ENCODE measurements at places on chromosomes 3 and 15.
A peak's percentile ranks its signal among the peaks of the same experiment; 100 is the strongest.

GRCh38 chr3:10315771-10316344 is 5.1 kb downstream of the SEC13 start:
- DNase-seq = no peak

DNA sequence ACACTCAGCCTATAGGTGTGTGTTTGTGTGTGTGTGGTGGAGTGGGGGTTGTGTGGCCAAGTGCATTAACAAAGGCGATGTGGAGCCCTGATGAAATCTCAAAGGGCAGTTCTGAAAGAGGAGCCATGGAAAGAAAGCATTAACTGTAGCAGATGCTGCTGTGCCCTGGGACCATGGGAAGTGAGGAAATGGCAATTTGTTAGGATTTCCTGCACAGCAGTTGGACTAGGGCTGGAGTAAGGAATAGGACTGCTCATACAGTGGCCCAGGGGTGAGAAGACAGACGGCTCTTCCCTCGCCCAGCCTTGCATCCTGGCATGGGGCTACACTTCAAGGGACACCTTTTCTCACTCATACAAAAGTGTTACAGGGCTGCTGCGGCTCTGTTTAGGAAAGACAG is 12.3 kb upstream of the ZBTB38 start:
- no peak for DNase-seq

GRCh38 chr15:83998486-83998885 is 237.1 kb upstream of the GOLGA6L4 start:
- DNase-seq = no peak

GRCh38 chr15:40274350-40275274 is 8.3 kb downstream of the ANKRD63 start:
- peak; percentile 91 for DNase-seq

- DNase-seq = no peak
These were observed 230.8 kb upstream of the GPR149 start for GRCh38 chr3:154660811-154661210.

DNA sequence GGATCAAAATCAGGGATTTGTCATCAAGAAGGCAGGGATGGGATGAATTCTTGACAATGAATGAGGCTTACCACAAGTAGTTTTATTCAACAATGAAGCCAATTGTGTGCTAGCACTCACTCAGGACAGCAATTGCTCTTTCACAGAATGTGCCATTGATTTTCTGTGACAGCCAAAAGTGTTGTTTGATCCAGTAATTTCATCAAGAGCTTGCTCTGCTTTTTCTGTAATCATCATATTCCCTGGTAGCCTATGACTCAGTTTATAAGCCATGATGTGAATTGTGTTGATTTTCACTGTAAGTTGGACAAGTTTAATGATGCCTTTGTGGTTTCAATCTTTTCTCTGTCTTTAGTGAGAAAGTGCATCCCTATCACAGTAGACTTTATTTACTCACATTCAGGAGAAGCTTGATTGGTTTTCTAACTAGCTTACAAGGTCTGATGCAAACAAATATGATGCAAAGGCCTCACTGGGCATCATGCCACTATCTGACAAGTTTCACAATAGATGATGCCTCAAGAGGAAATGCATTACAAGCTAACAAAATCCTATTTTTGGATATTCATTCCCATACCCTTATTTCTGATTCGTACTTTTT is 13.6 kb upstream of the CSRNP1 start:
- DNase-seq = no peak

GRCh38 chr3:88033079-88033478 is 25.7 kb downstream of the CGGBP1 start:
- DNase-seq = no peak

GRCh38 chr3:153209596-153209995 is 47.6 kb downstream of the RAP2B start:
- DNase-seq = no peak

- no peak for DNase-seq
These were observed 100.8 kb downstream of the TMEM266 start for GRCh38 chr15:76160426-76161152.

- DNase-seq = no peak
These were observed 90.4 kb downstream of the BDH1 start for GRCh38 chr3:197465197-197465995.

- DNase-seq = no peak
These were observed 66.4 kb upstream of the TJP1 start for GRCh38 chr15:29888646-29889045.

DNA sequence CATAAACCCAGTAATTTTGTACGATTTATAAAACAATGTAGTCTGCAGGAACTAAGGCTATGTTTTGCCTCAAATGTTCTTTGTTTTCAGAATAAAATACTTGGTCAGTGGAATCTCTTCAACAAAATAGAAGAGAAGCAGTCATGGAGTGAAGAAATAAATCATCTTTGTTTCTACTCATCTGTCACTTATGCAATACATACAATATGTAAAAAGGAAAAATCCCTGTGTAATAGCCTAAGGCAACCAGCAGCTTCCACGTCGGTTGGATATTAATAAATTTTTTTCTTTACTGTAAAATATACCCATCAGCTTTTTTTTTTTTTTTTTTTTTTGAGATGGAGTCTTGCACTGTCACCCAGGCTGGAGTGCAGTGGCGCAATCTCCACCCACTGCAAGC is 5.2 kb upstream of the WDR5B start:
- DNase-seq = no peak

DNA sequence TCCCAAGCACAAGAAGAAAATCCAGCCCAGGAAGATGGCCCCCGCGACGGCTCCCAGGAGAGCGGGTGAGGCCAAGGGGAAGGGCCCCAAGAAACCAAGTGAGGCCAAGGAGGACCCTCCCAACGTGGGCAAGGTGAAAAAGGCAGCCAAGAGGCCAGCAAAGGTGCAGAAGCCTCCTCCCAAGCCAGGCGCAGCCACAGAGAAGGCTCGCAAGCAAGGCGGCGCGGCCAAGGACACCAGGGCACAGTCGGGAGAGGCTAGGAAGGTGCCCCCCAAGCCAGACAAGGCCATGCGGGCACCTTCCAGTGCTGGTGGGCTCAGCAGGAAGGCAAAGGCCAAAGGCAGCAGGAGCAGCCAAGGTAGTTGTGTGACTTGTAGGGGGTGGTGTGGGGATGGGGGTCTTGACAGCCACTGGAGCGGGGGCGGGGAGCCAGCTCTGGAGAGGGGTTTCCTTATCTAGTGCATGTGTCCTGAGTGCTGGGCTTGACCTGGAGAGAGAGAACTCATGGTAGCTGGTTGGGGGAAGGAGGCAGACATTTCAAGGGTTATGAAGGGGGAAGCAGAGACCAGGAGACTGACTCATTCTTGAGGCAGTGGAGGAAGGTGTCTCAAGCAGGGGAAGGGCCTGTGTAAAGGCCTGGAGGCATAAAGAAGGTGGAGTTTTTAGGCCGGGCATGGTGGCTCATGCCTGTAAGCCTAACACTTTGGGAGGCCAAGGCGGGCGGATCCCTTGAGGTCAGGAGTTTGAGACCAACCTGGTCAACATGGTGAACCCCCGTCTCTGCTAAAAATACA is 6.2 kb downstream of the H1-8 start:
- DNase-seq = no peak

DNA sequence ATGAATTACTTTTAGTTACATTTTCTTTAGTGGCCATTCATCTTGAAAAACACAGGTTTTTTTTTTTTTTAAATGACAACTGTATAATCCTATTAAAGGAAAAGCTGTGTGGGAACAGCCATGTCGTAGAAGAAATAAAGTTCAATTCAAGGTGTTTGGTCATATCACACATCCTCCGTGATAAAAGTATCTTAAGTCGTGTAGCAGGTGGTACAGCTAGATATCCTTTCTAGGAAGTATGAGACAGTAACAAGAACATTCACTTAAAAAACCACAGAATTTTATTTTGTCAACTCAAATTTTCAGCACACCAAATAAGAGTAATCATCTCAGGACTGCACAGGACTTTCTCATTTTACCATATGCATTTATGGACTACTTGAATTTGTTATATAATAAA is 16.1 kb downstream of the ZDHHC23 start:
- DNase-seq = no peak

GRCh38 chr3:24220859-24221657 is 273.6 kb downstream of the THRB start:
- no peak for DNase-seq

- no peak for DNase-seq
These were observed 423.7 kb downstream of the C3orf38 start for GRCh38 chr3:88573472-88573871.

- DNase-seq = no peak
These were observed 321.4 kb upstream of the NDN start for GRCh38 chr15:24008476-24008875.

GRCh38 chr15:101466188-101466587 is 23.3 kb downstream of the PCSK6 start:
- DNase-seq = no peak

GRCh38 chr15:42547918-42548248 is 710 bp downstream of the LRRC57 start:
- DNase-seq = no peak

DNA sequence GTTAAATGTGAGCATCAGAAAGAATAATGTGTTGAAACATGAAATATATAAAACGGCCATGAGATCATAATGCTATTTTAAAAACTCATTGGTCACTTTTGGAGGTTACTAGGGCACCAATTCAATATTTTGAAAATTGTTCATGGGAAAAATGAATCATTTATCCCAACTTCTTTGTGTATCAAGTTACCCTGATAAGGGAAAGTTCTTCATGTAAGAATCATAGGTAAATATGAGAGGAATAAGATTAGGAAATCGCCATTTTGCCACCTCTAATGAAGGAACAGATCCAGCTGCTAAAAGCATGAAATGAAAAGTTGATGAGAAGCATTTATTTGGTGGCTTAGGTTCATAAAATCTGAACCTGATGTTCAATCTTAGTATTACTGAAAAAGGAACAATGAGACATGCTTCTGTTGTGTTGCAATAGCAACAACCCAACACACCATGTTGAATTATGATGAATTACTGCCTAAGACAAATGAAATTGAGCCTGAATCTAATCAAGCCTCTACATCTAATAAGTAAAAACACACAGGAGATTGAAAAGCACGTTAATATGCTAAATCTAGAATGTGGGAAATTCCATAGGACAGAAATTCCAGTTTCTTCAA is 32.5 kb downstream of the ABHD5 start:
- no peak for DNase-seq

GRCh38 chr15:58497046-58497785 is 65.4 kb downstream of the LIPC start:
- DNase-seq = no peak

- DNase-seq = no peak
These were observed 27.7 kb upstream of the VPS33B start for GRCh38 chr15:91050128-91050455.

GRCh38 chr15:83158393-83158792 is 49.2 kb downstream of the HDGFL3 start:
- no peak for DNase-seq

DNA sequence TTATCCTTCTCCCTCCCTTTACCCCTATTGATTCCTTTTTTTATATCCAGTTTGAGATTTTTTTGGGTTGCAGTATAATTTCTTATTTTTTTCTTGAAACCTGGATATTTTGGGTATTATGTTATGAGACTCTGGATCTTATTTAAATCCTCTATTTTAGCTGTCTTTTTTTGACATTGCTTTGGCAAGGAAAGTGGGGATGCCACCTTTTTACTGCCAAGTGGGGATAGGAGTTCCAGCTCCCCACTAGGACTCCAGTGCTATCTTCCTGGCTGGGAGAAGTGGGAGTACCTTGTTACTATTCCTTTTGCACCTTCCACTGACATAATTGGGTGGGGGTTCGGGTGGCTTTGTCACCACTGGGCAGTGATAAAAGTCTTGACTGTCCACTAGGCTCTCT is 87.9 kb downstream of the SATB1 start:
- no peak for DNase-seq

- DNase-seq = no peak
These were observed 129.7 kb downstream of the NTRK3 start for GRCh38 chr15:88126695-88127431.

DNA sequence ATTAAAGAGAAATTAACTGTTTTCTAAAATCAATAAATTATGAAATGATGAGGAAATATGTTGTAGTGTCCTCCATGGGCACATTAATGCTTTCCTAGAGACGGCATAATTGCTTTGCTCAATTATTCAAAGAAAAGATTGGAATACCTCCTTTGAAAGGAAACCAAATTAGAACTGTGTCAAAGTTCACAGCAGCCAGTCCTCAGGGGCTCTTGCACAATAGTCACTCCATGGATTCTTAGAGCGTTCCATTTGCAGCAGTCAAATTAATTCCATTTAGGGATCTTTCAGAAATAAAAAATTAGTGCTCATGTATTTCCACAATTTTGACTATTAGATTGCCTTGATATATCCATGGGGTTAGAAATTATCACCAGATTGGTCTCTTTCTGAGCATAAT is 841.6 kb upstream of the DPPA4 start:
- DNase-seq = no peak

DNA sequence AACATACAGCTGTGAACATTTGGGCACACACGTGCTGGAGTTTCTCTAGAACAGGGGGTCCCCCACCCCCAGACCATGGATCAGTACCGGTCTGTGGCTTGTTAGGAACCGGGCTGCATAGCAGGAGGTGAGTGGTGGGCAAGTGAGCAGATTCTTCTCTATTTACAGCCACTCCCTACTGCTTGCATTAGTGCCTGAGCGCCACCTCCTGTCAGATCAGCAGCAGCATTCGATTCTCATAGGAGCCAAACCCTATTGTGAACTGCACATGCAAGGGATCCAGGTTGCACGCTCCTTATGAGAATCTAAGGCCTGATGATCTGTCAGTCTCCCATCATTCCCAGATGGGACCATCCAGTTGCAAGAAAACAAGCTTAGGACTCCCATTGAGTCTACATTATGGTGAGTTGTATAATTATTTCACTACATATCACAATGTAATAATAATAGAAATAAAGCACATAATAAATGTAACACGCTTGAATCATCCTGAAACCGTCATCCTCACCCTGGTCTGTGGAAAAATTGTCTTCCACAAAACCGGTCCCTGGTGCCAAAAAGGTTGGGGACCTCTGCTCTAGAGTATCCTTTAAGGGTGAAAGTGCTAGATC is 25.8 kb downstream of the CHRM5 start:
- peak; percentile 4 for DNase-seq

- no peak for DNase-seq
These were observed at the start of gene ANKRD28 for GRCh38 chr3:15797642-15798303. ANKRD28 (minus strand) TSS chr3:15797979; CDS start chr3:15796521, 1,458 bp downstream.

GRCh38 chr3:143443851-143444331 is 324.3 kb downstream of the CHST2 start:
- peak; percentile 26 for DNase-seq

GRCh38 chr3:127464642-127465041 is 125.9 kb downstream of the TPRA1 start:
- DNase-seq = no peak

Data from activated naive CD8-positive, alpha-beta T cell treated with anti-CD3 and anti-CD28 coated beads, Interleukin-2, amount 50 U/mL, for 24 hours (primary cell).